ENCODE measurements at places on chromosomes 6 and 20.

DNA sequence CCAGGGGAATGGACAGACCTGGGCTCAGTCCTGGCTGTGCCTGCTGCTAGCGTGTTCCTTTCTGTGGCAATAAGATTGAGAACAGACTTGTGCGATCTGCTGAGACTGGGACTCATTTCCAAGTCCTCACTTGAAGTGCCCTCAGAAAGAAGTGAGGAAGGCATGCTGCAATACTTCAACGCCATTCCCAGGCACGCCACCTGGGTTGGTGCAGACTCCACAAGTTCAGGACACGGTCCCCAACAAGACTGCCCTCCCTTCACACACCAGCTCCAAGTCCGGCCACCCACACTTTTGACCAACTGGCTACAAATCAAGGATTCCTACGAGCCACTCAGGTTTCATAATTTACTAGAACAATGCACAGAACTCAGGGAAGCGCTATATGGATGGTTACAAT lies 391.8 kb upstream of the SULF2 start:
- DNase-seq: no peak

- DNase-seq: no peak
Observed at GRCh38 chr6:136359851-136360250, 70.2 kb upstream of the BCLAF1 start.

GRCh38 chr6:149342525-149342924 lies 25.0 kb downstream of the TAB2 start:
- DNase-seq: no peak

GRCh38 chr6:28203201-28203600 lies 21.9 kb upstream of the ZSCAN9 start:
- no peak for DNase-seq

GRCh38 chr20:41142245-41142644 lies 4.9 kb downstream of the PLCG1 start:
- DNase-seq: no peak

DNA sequence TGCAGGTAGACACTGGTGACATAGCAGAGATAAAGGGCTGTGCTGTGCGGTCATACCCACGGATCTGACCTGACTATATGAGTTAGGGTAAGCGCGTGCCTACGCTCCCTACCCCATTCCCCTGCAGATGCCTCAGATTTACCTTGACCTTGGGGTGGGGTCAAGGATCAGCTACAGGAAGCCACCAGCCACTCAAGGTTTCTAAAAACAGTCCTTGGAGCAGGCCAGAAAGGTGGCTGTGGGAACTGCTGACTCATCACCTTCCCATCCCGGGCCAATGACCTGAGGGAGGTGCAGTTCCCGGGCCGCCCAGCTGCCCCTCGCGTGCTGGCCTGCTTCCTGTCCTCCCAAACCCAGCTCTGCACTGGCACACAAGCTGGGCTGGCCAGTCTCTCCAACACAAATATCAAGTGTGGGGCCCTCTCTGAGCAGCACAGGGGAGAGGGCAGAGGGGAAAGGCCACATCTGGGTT lies 23.0 kb downstream of the KCNK5 start:
- DNase-seq: no peak

DNA sequence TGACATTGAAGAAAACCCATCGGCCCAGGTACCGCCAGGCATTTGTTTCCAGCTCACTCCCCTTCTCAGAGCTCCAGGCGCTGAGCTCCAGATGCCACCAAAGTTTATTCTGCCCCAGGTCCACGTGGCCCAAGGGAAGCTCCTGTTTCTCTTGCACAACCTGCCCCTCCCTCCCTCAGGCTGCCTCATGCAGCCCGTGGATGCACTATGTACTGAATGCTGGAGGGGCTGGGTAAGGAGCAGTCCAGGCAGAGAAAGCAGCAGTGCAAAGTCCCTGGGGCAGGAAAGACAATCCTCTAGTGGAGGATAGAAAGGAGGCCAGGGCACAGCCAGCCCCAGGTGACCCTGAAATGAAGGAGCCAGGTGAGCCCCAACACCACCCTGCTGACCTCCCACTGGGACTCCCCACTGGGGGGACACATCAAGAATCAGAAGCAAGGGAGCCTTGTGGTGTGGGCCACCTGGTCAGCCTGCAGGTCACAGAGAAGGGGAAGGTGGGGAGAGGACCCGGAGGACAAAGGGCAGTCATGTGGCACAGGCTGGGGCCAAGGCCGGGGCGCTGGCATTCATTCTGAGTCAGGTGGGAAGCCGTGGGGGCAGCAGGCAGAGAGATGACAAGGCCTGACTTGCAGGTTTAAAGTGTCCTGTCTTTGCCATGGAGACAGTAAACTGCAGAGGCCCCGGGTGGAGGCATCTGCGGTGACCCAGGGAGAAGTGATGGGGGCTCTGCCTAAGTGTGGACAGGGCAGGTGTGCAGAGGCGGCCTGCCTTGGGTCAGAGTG lies 230.1 kb downstream of the PREX1 start:
- DNase-seq: no peak

DNA sequence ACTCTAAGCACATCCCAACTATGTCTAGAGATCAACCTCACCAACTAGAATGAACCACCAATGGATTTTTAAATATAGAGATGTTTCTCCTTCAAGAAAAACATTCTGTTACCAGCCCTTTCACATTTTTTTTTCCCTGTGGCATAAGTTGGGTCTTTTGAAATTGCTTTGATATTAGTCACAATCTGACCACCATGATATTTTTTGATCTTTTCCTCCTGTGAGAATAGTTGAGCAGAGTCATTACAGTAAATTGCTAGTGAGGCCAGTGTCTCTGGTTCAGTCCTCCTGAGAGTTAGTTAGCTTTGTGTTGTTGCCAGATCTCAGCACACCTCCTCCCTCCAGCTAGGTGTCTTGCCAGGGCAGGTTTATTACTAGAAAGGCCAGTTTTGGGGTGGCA lies 79.7 kb upstream of the MYLIP start:
- no peak for DNase-seq

GRCh38 chr6:35725081-35725708 lies 11.6 kb upstream of the ARMC12 start:
- DNase-seq: no peak

DNA sequence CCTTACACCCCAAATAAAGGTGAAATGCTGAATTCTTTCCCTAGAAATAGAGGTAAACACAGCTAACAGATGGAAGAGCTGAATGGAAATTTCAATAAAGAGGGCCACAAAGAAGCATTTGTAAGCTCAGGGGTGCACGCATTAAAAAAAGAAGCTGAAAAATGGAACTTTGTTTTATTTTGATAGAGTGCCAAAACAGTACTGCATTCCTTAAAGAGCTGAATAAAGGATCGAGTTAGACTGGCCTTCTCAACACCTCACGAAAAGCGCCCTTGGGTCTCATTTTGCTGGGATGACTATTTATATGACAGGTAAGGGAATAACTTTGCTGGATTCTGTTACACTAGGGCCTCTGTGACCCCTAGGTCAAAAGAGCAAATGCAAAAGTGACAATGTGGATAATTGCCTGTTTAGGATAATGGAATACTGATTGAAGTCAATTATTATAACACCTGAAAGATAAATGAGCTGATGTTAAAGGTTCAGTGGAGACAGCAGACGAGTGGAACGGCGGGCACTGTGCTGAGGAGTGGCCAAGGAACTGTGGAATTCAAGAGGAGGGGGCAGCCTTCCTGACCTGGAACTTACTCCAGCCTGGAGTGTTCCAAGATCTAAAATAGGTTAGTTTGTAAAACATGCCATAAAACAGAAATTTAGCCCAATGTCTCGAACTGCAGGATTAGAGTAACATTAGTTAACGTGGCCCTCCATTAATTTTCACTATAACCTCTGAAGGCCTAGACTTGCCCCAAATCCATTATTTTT lies 168.4 kb downstream of the FOXC1 start:
- no peak for DNase-seq

GRCh38 chr6:162053084-162053483 lies 674.5 kb downstream of the PRKN start:
- DNase-seq: no peak

DNA sequence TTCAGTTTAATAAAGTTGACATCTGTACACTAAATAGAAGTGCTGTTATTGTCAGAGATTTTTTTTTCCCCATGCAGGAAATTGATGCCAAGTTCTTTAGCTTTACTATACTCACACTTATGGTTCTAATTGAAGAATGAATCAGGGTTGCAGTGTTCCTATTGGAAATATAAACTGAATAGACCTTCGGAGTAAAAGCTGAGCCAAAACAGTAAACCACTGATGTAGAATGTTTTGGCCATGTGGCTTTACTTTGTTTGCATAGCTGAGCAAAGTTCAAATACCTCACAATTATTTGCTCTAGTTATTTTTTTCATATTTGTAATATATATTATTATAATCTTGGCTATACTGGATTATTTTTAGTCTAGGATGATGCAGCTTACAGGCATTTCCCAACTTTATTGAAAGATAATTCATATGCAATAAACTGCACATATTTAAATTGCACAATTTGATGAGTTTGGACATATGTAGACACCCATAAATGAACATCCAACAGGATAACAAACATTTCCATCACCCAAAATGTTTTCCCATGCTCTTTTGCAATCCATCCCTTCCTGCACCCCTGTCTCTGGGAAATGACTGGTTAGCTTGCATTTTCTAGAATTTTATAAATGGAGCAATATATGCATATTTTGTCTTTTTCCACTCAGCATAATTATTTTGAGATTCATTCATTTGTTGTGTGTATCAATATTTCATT lies 105.8 kb upstream of the NOX3 start:
- DNase-seq: no peak

DNA sequence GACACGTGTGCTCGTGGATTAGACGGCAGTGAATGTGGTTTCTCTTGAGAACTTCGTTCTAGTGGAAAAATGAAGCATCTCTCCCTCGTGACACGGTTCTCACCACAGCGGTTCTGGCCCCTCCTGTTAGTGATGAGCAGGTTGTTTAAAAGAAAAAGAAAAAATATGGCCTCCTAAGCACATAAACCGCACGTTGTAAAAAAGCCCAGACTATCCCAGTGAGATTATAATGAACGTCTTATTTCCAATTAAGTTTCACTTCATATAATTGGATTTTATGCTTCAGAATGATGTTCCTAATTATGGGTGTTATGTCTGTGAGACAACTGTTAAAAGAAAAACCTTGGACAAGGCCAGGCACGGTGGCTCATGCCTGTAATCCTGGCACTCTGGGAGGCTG lies 74.5 kb upstream of the FRMD1 start:
- no peak for DNase-seq

All from activated CD4-positive, CD25-positive, alpha-beta regulatory T cell (primary cell).